ENCODE measurements at places on chromosomes 11 and 22.

DNA sequence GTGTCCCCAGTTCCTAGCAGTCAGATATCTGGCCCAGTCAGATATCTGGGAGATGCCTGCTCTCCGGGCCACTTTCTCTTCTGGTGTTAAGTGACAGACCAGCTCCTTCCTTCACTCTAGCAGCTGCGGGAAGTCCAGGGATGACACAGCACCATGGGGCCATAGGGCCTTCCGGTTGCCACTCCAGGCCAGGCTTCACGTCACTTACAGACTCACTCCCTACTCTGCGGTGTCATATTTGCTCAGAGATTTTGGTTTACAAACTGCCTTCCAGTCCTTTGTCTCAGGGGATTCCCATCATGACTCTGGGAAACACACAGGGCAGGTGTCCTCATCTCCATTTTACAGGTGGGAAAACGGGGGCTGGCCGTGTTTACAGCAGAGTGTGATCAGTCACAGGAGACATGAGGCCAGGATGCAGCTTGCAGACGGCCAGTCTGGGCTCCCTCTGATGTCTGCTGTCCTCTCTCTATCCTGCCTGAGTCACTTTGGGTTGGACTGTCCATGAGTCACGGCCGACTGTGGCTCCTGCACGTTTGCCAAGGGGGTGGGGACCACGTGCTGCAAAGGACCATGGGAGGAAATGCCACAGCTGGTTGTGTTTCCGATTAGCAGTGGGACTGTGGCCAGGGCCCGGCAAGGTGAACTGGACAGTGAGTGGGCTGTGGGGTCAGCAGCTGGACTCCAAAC, 8.2 kb upstream of the TBC1D22A start:
- peak; percentile 66 for DNase-seq

DNA sequence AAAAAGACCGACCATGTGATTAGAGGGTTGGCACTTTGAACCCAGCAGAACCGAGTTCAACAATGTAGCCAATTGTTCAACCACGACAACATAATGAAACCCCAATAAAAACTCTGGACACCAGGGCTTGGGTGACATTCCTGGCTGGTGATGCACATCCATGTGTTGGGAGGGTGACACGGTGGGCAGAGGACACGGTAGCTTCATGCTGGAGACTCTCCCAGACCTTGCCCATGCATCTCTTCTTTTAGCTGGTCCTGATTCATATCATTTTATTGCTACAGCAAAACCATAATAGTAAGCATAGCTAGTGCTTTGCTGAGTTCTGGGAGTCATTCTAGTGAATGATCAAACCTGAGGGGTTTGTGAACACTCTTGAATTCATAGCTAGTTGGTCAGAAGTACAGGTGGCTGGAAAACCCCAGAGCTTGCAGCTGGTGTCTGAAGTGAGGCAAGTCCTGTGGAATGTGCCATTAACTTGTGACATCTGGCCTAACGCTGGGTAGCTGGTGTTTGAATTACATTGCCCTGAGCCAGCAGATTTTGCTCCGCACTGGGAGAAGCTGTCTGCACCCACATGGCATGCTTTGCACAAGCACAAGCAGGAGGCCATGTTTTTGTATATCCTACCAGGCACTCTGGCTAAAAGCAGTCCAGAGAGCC, 14.0 kb downstream of the RPUSD4 start:
- no peak for DNase-seq

GRCh38 chr22:24803064-24803542, 2.9 kb upstream of the SGSM1 start:
- DNase-seq, result peak; percentile 75

- DNase-seq, result no peak
Observed at GRCh38 chr11:102202972-102203371, 92.7 kb downstream of the YAP1 start.

GRCh38 chr11:14852571-14853177, 39.4 kb downstream of the CYP2R1 start:
- DNase-seq, result no peak

DNA sequence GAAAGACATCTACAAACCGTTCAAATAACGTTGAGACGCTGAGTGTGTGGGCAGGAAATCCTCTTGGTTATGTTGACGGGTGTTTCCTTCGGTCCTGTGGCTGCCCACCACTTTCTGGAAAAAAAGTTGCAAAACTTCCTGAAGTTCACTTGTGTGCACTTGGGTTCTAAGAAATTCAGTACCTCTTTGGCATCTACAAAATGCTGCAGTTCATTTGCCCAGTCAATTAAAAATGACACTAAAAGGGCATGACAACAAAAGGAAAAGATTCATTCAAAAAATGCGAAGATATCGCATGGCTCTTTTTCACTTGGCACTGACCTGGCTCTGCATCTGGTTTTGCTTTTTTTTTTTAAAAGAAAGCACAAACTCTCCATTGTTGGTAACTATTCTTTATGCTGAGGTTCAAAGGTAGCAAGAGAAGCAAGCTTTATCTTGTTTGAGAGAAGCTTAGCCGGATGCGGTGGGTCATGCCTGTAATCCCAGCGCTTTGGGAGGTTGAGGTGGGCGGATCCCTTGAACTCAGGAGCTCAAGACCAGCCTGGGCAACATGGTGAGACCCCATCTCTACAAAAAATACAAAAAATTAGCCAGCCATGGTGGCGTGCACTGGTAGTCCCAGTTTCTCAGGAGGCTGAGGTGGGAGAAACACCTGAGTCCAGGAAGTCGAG, 10.6 kb upstream of the XBP1 start:
- DNase-seq, result peak; percentile 51

DNA sequence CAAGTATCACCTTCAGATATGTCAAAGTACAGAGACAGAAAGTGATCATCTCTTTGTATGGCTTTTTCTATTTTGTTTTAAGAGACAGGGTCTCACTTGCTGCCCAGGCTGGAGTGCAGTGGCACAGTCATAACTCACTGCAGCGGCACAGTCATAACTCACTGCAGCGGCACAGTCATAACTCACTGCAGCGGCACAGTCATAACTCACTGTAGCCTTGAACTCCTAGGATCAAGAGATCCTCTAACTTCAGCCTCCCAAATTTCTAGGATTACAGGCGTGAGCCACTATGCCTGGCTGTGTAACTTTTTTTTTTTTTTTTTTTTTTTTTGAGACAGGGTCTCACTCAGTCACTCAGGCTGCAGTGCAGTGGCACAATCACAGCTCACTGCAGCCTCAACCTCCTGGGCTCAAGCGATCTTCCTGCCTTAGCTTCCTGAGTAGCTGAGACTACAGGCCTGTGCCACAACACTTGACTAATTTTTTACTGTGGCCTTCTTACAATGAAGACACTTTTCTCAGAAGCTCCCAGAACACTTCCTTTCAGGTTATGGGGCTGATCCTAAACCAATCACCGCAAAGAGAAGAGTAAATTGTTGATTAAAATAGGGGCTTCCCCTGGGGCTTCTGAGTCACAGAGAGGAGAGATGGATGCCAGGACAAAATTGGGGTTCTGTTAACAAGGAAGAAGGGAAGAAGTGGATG, 9.0 kb upstream of the HIKESHI start:
- no peak for DNase-seq

DNA sequence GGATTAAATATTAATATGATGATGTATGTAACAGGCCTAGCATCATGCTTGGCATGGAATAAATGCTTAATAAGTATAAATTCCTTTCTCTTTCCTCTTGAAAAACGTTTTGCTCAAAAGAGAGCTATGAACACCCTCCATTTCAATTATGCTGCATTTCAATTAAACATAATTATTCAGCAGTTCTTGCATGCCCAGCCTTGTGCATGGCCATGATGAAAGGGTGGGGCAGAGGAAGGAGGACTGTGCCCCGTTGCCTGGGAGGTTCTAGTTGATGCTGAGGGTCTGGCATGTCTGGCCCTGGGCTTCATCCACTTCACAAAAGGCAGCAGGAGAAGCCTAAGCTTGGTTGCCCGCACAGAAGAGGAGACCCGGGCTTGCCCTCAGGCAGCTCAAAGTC, 73.6 kb upstream of the PHOX2A start:
- DNase-seq, result no peak

DNA sequence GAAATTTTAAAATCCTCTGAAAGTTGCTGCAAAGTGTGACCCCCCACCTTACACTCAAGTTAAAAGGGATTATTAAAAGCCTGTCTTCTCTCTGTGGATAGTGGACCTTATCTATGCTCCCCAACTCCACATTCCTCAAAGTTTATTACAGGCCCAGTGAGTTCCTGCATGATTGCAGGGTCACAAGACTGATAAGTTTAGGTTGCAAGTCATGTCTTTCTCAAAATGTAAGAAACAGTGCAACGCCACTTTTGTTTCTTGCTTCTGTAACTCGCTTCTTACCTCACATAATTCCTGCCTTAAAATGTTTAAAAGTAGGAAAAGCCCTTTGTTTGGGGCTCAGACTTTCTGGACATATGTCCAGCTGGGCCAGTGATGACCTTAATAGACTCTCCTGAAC, 38.4 kb upstream of the GLYAT start:
- DNase-seq, result no peak
